ENCODE measurements at places on chromosomes 1 and 21.

GRCh38 chr21:35198982-35199732, 150.1 kb upstream of the RUNX1 start:
- no peak for DNase-seq

- DNase-seq, result no peak
These were observed 4.5 kb upstream of the FCMR start for GRCh38 chr1:206926286-206926685.

DNA sequence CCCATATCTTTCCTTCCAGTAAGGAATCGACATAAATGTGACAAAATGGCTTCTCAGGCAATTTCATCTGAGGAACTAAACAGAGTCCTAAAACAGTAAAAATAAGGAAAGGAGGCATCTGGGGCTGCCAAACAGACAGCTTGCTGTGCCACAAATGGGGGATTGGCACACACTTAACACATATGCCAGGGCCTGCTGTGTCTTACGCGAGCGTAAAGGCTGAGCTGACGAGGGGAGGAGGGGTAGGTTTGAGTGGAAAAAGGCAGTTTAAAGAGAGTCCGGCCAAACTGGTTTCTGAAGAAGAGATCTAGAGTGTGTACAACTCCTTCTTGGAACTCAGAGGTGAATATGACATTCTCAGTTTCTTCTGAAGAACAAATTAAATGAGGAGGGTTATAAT, 244.1 kb upstream of the MAP1LC3C start:
- no peak for DNase-seq

GRCh38 chr1:151774256-151774922, 11.1 kb upstream of the MRPL9 start:
- no peak for DNase-seq

GRCh38 chr1:200776949-200777348, 38.3 kb downstream of the CAMSAP2 start:
- DNase-seq, result no peak

GRCh38 chr21:23478381-23478780, 2128.9 kb downstream of the MRPL39 start:
- no peak for DNase-seq

GRCh38 chr21:14241297-14241696, 25.3 kb downstream of the RBM11 start:
- DNase-seq, result no peak

DNA sequence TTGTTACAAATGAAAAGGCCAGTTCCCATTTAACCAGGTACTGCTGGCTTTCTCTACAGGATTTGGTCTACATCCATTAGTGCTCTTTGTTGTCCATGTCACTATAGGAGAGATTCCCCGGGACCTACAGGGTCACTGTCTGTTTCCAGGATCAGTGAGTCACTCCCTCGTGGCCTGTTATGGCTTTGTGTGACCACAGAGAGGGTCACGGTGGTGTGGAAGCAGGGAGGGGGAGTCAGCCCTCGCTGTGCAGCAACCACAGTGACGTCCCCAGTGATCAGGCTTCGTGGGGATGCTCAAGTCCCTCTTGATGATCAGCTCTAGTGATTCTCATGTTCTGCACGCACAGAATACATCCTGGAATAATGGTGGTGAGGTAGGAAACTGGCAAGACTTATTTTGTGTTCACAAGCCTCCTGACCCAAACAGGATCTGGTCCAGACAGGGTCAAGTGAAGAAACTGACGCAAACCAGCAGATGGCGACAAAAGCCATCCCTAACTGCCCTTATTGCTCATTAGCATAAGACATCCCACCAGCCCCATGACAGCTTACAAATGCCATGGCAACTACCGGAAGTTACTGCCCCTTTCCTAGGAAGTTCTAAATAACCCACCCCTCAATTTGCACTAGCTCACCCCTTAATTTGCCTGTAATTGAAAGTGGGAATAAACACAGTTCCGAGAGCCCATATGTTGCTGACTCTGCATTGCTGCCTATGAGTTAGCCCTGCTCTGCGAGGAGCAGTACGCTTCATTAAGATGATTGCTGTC, 98.5 kb downstream of the DISC1 start:
- DNase-seq, result peak; percentile 46
